ENCODE measurements at places on chromosomes 7 and 10.

DNA sequence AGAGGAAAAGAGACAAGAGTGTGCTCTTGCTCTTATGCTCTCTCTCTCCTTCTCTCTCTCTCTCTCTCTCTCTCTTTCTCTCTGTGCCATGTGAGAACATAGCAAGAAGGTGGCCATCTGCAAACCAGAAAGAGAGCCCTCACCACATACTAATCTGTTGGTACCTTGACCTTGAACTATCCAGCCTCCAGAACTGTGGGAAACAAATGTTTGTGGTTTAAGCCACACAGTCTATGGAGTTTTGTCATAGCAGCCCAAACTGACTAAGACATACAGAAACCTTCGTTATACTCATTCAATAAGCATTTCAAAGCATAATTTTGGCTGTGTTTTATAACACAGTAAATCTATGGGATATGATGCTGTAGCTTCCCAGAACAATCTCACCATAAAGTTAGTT, 56.4 kb upstream of the PLPP4 start:
- no peak for DNase-seq

GRCh38 chr7:126398851-126399529, 853.8 kb downstream of the GRM8 start:
- DNase-seq, result no peak

GRCh38 chr10:43692051-43692825, 43.6 kb upstream of the ZNF32 start:
- no peak for DNase-seq

GRCh38 chr10:85967594-85967993, 399.0 kb downstream of the GRID1 start:
- no peak for DNase-seq

GRCh38 chr10:22609251-22609650, 105.1 kb downstream of the PIP4K2A start:
- DNase-seq, result no peak

- no peak for DNase-seq
These were observed 4.2 kb downstream of the NT5C2 start for GRCh38 chr10:103188853-103189252.

GRCh38 chr10:126910798-126911197, 5.6 kb downstream of the DOCK1 start:
- no peak for DNase-seq

GRCh38 chr7:15747301-15747700, 60.8 kb upstream of the MEOX2 start:
- DNase-seq, result no peak

GRCh38 chr7:44311561-44312495, 13.6 kb downstream of the CAMK2B start:
- DNase-seq, result peak; percentile 31

- DNase-seq, result no peak
These were observed 76.4 kb upstream of the MAGI2 start for GRCh38 chr7:79529881-79530235.

DNA sequence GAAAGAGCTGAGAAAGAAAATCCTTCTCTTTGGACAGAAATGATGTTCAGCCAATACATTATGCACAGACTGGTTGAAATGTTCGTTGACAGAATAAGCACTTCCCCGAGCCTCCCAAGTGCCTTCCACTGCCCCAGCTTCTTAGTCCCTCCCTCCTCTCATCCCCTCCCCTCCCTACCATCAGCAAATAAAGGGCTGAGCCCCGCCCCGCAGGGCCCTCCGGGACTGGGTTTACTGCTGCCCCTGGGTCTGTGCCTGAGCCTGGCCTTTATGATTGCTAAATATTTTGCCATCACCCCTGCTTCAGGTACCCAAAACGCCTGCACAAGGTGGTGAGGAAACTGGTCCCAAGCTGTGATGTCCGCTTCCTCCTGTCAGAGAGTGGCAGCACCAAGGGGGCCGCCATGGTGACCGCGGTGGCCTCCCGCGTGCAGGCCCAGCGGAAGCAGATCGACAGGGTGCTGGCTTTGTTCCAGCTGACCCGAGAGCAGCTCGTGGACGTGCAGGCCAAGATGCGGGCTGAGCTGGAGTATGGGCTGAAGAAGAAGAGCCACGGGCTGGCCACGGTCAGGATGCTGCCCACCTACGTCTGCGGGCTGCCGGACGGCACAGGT, 28.1 kb downstream of the HKDC1 start:
- peak; percentile 36 for DNase-seq

- DNase-seq, result no peak
These were observed 21.3 kb downstream of the CYP2W1 start for GRCh38 chr7:1004018-1004852.

DNA sequence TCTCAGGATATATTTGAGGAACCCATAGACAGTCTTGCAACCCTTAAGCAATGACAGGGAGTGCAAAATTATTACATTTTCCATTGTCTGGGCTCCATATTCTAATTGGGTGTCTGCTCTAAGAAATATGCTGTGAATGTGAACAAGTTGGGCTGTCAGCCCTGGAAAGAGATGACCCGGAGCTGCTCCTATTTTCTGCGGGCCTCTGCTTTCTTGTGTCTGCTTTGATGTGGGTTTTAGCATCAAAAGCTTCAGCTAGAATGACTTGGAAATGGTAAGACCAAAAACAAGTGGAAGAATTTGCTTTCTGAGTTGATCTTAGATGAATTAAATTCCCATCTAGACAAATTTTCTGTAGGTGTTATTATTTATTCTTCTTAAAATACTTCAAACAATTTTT, 343.6 kb upstream of the IGFBP3 start:
- no peak for DNase-seq

GRCh38 chr10:78296785-78297184, 263.1 kb downstream of the RPS24 start:
- no peak for DNase-seq

DNA sequence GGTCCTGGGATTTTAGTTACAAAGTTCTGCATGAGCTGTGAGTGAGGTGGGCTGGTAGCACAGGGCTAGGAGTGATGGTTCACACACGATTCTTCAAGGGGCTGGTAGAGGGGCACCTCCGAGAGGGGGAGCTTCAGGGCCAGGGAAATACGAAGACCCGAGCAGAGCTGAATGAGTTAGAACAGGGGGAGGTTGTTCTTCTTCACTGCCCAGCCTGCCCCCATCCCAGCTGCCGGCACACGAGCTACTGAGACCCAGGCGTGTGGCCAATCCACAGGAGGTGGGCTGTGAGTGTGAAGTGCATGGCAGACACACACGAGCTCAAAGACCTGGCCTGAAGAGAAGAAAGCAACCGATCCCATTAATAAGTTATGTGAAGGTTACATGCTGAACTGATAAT, 256.2 kb upstream of the ZNF32 start:
- DNase-seq, result no peak

DNA sequence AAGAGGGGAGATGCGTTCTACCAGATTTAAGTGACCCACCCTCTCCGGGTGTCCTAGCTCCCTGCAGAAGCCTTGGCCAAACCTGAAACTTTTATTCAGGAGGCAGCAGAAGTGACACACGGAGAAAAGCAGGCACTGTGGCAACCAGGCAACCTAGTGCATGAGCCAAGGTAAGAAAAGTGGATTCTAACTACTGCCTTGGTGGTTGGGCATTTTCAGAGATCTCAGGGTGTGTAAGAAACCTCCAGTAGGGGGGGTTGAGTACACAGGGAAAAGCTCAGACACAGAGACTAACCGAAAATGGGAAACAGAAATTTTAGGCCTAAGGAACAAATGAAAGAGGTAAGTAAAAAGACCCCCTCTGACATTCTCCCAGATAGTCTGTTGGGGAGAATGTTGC, 645.7 kb downstream of the ANKRD7 start:
- DNase-seq, result peak; percentile 59

DNA sequence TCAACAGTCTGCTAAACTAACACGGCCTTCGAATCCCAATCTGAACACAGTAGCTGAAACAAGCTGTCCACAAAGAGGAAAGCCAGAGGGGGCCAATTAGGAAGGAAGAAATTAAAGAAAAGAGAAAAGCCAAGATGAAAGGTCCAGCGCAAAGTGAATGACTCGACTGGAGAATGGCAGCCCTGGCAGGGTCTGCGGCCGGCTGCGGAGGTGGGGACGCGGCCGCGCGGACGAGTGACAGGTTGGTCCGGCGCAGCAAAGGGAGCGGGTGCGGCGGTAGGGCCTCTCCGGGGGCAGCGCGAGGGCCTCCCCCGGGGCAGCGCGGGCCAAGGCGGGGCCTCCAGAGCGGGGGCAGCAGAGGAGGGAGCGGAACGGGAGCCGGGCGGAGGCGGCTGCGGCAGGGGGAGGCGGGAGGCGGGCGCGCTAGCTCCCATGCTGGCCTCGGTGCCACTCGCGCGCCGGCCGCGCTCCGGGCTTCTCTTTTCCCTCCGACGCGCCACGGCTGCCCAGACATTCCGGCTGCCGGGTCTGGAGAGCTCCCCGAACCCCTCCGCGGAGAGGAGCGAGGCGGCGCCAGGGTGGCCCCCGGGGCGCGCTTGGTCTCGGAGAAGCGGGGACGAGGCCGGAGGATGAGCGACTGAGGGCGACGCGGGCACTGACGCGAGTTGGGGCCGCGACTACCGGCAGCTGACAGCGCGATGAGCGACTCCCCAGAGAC, at the start of gene VWC2:
Gene VWC2, plus strand, starts transcription at position 421 of the 718 bp plus-strand sequence. CDS start 1,798 bp downstream, outside the sequence.
- peak; percentile 74 for DNase-seq

DNA sequence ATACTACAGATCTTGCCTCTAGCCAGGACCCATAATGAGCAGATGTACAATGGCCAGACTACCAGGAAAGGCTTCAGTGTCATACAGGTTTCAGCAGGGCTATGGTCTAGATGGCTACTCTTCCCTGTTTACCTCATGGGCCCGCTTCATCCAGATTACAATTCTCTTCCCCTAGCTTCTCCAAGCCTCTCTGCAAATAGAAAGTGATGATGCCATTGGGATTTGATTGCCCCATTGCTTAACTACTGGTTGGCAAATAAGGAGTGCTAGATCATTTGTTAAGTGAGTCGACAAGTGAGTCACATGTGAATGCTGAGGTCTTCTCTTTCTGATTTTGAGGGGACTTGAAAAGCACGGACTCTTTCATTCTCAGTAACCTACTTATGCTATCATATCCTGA, 361.5 kb upstream of the LRRTM3 start:
- DNase-seq, result no peak
